ENCODE measurements at places on chromosomes 13 and 19. TPM values are rescaled to one million over a fixed set of nuclear protein-coding genes. Genes with fewer than 3 reads are reported as not detected.

GRCh38 chr19:964761-965694, 19.1 kb upstream of the WDR18 start:
- no peak for ATAC-seq

WDR88 gene
- not detected for total RNA-seq

POU2F2 gene
- 1.8 TPM for total RNA-seq

DNA sequence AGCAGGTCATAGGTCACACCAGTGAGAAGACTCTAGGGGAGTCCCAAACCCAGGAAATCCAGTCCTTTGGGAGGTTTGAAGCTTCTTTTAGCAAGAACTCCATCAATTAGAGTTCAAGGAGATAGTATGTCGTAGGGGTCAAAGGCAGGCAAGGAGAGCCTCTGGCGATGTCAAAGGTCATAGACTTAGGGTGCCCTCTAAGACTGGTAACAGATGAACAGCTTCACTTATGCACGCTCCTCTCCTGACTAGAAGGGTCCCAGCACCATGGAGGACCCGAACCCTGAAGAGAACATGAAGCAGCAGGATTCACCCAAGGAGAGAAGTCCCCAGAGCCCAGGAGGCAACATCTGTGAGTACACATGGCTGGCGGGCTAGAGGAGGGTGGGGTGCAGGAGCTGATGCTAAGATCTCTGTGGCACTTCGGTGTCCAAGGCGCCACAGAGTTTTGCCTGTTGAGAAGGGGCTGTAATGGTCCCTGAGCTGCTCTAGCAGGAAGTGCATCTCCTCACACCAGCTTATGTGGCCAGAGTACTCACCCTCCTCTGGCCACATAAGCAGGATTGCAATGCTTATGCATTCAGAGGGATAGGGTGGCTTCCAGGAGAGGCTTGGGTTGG, 557 bp downstream of the ZNF576 start:
- ATAC-seq, result no peak

- ATAC-seq, result no peak
Measured at GRCh38 chr13:104534847-104535246, 1468.6 kb upstream of the SLC10A2 start.

GRCh38 chr13:77836423-77836822, 82.2 kb downstream of the EDNRB start:
- ATAC-seq, result peak; percentile 53

DNA sequence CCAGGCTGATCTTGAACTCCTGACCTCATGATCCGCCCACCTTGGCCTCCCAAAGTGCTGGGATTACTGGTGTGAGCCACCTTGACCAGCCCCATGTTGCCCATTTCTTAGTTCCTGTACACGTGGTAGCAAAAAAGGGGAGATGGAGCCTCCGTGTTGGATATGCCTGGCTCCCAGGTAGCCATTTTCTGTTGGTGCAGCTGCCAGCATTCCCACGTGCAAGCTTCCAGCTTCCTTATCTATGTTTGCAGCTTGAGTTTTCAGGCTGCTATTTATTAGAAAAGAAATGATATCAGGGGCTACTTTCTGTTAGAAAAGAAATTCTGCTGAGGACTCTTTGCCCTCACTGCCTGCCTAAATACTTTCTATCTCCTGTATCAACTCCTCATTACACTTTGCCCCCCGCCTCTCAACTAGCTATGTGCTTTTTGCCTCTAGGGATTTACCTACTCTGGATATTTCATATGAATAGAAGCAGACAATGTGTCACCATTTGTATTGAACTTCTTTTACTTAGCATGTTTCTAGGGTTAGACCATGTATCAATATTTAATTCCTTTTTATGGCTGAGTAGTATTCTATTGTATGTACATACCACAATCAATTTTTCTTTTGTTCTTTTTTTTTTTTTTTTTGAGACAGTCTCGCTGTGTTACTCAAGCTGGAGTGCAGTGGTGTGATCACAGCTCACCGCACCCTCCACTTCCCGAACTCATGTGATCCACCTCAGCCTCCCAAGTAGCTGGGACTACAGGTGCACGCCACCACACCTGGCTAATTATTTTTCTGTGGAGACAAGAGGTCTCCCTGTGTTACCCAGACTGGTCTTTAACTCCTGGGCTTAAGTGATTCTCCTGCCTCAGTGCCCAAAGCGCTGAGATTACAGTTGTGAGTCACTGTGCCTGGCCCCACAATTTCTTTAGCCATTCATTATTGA, 3.4 kb upstream of the TMED1 start:
- no peak for ATAC-seq
